ENCODE measurements at places on chromosomes 7 and 10.
A peak's percentile ranks its signal among the peaks of the same experiment; 100 is the strongest.

DNA sequence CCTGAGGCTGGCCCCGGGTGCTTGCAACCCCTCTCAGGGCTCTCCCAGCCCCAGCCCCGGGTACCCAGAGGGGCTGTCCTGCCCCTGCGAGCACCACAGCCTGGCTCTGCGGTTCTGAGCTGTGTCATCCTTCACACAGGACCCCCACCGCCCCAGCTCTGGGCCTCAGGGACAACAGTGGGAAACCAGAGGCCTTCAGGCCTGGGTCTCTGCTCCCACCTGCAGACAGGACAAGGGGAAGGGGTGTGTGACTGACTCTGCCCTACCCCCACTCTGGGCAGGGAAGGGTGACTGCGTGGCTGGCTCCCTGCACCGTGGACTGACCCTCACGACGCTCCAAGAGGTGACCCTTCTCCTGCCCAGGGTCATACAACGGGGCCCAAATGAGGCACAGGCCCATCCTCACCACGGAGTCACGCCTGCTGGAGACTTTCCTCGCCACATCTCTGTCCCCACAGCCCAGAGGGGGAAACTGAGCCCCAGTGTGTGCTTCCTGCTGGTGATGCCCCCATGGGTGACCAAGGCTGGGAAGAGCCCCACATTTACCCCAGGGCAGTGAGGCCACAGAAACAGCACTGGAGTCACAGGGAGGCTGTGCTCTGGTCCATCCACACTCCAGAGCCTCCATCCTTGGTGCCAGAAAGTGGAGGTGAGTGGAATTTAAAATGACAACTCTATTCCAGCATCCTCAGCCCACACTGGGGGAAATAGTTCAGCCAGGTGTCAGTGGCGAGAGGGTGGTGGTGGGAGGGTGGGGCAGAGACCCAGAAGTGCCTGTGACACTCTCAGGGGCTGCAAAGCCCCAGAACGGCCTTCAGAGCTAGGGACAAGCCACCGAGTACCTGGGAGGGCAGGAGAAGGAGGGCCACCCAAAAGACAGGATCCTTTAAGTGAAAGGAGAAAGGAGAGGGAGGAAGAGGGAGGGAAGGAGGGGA is 13.6 kb downstream of the CAMK2B start:
- peaks cover 3% of the 10 kb centered on the region for H3K27me3 ChIP-seq
- peaks cover 5% of the 10 kb centered on the region for H3K4me1 ChIP-seq
- H3K36me3 ChIP-seq: no peaks in the 10 kb centered on the region
- H3K4me3 ChIP-seq: no peak overlapping the region
- peak; percentile 37 for DNase-seq

DNA sequence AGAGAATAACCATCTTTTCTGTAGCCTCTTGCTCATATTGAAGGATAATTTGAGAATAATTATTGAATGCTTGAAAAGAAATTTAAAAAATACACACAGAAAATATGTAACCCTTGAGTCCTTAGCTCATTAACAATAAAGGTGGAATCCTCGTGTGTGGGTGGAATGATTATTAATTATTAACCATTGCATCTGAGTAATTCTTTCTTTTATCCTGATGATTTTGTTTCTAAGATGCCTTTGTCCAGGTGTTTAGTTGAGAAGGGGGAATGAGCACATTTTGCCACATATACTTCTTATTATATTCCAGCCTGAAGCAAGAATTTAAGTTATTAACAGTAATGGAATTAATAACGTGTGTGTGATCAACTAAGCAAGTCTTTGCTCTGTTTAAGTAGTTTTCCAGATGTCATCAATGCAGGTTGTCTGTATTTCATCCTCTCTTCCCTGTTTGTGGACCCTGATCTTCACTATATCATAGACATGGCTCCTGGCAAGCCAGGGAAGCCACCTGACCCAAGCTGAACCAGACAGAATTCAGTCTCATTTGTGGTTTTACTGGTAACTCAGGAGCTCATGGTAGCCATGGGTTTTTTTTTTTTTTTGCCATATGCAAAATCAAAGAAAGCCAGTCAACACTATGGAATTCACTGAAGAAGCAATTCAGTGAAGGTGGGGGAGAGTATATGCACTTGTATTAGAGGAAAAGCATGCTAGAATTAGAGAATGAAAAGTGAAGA is 144.3 kb downstream of the KIF20B start:
- H3K36me3 ChIP-seq: no peaks in the 10 kb centered on the region
- no peak overlapping the region for H3K4me3 ChIP-seq
- H3K27ac ChIP-seq: no peak overlapping the region

DNA sequence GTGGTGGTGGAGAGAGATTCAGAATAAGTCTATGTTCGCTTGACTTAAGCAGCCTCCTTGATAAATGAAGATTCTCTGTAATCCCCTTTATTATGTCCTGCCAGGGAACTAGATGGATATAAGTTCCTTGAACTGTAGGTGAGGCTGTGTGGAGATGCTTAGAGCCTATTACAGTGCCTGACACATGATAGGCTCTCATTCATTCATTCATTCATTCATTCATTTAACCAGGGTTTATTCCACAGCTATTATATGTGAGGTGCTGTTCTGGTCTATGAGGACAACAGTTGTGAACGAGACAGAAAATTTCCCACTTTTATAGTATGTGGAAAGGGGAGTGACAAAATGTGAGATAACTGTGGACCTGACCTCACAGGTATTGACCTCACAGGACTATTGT is 105.6 kb downstream of the ARID5B start:
- no peak overlapping the region for H3K27ac ChIP-seq
- no peak overlapping the region for H3K4me3 ChIP-seq
- peaks cover 17% of the 10 kb centered on the region for H3K36me3 ChIP-seq
- DNase-seq: no peak
- no peaks in the 10 kb centered on the region for H3K27me3 ChIP-seq

GRCh38 chr7:43492896-43493295 is 90.0 kb upstream of the STK17A start:
- H3K27me3 ChIP-seq: no peaks in the 10 kb centered on the region
- peaks cover 10% of the 10 kb centered on the region for H3K4me1 ChIP-seq
- no peak overlapping the region for H3K27ac ChIP-seq

DNA sequence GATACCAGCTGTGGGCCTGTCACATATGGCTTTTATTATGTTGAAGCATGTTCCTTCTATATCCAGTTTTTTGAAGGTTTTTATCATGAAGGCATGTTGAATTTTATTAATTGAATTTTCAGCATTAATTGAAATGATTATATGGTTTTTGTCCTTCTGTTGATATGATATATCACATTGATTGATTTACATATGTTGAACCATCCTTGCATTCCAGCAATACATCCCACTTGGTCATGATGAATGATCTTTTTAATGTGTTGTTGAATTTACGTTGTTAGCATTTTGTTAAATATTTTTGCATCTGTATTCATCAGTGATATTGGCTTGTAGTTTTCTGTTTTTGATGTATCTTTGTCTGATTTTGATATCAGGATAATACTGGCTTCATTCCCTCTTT is 21.2 kb downstream of the PRSS37 start:
- H3K36me3 ChIP-seq: no peaks in the 10 kb centered on the region
- no peak overlapping the region for H3K27ac ChIP-seq
- H3K27me3 ChIP-seq: no peaks in the 10 kb centered on the region
- no peak overlapping the region for H3K4me3 ChIP-seq

DNA sequence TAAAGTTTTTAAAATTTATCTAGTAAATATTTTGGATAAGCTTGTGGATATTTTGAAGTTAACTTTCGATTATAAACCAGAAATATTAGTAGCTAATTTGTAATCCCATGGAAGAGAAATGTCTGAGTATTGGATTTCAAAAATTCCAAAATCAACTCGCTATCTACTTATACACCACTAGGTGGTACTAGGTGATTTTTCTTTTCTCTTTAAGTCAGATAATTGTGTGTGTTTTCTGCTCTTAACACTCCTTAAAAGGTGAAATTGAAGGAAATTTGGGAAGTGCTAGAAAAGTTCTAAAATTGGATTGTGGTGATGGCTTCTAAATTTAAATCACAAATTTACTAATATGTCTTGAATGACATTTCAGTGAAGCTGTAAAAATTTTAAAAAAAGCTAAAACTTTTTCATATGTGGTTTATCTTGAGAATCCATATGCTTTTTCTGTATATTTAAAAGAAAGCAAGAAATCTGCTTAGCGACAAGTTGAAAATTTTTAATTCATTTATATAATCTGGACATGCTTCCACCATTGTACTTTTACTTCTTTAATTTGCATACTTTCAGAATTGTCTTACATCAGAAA is 90.2 kb downstream of the IPMK start:
- no peak overlapping the region for H3K4me3 ChIP-seq
- H3K36me3 ChIP-seq: no peaks in the 10 kb centered on the region
- DNase-seq: peak; percentile 36
- no peak overlapping the region for H3K27ac ChIP-seq
- no peaks in the 10 kb centered on the region for H3K27me3 ChIP-seq

GRCh38 chr10:78781991-78782390 is 286.8 kb upstream of the ZMIZ1 start:
- H3K4me3 ChIP-seq: no peak overlapping the region
- no peak for DNase-seq
- H3K36me3 ChIP-seq: no peaks in the 10 kb centered on the region
- H3K27ac ChIP-seq: no peak overlapping the region
- no peaks in the 10 kb centered on the region for H3K27me3 ChIP-seq
- peaks cover 23% of the 10 kb centered on the region for H3K4me1 ChIP-seq

- H3K36me3 ChIP-seq: no peaks in the 10 kb centered on the region
- peaks cover 9% of the 10 kb centered on the region for H3K4me1 ChIP-seq
- no peak overlapping the region for H3K27ac ChIP-seq
These were observed 1.9 kb downstream of the SLC29A4 start for GRCh38 chr7:5284304-5285281.

DNA sequence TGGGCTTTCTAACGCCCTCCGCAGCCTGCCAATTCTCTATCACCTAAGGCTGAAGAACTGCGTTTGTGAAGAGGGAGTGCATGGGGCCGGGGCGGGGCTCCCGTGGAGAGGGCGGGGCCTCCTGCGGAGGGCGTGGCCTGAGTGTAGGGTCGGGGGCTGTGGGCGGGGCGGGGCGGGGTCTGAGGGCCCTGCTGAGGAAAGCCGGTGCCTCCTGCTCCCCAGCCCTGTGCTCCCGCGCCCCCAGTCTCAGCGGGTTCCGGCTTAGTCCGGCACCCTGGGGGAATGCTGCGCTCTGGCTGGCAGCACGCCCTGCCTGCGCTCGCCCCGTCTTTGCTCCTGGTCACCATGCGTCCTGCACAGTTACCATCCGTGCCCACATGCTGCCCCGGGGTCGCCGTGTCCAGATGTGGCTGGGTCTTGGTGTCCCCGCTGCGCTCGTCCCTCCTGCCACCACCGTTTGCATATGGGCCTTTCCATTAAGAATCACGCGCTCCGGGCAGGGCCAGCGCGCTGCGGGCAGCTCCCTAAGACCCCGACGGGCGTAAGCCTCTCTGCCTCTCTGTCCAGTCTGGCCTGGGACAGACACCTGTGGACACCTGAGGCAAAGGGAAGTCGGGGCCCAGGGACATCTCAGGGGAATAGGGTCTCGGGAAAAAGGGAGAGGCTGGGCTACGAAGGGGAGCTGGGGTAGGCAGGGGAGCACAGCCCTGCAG is 144.0 kb upstream of the RET start:
- no peak for DNase-seq
- H3K4me1 ChIP-seq: no peaks in the 10 kb centered on the region
- no peaks in the 10 kb centered on the region for H3K36me3 ChIP-seq
- H3K27ac ChIP-seq: no peak overlapping the region

DNA sequence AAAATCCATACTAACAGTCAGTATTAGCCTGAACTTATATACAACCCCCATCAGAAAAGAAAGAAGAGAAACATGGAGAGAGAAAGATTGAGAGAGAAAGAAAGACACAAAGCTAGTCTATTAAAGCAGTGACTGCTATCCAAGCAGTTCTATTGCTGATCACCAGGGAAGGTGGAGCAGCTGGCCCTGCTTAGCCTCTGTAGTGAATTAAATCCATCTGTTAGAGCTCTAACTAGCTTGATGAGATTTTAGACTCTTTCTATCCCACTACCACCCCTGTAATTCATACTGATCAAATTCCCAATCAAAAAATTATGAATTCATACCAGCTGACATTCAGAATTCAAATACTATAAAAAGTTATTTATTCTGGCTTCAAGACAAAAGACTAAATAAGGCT is 486.0 kb upstream of the LRRN3 start:
- H3K36me3 ChIP-seq: no peaks in the 10 kb centered on the region
- H3K27me3 ChIP-seq: no peaks in the 10 kb centered on the region
- no peak overlapping the region for H3K27ac ChIP-seq
- no peak overlapping the region for H3K4me3 ChIP-seq

DNA sequence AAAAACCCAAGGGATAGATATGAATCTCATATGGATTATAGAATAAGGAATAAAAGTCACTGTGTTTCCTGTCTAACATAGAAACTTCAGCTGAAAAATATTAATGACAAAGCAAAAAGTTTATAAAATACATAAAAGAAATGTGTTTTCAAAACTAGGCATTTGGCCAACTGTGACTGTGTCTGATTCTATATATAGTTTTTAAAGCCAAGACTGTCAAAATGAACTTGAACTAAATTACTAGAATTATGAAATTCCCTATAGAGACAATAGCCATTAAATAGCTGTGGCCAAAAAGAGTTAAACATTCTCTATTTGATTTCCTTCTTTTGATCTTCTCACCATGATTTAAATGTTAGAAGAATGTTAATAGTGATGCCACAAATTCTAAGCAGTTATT is 311.2 kb upstream of the SEMA3D start:
- no peak overlapping the region for H3K27ac ChIP-seq
- no peak overlapping the region for H3K4me3 ChIP-seq
- H3K27me3 ChIP-seq: no peaks in the 10 kb centered on the region
- no peaks in the 10 kb centered on the region for H3K4me1 ChIP-seq
- no peak for DNase-seq

DNA sequence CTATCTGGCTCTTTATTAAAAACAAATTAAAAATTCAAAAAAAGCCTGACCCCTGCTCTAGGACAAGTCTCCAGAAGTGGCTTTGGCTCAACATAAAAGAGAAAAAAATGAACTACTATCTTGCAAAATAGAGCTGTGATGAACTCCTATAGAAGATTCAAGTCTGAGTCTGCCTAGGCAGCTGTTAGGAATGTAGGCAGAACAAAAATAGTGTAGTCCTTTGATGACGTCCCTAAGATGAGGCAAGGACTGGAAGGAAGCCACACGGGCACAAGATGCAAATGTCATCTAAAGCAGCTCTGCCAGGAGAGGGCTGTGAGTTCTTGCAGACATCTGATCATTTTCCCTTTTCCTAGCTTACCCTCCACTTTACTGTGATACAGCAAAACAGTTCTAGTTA is 20.5 kb downstream of the ASNS start:
- H3K27ac ChIP-seq: no peak overlapping the region
- no peaks in the 10 kb centered on the region for H3K36me3 ChIP-seq
- H3K4me3 ChIP-seq: no peak overlapping the region

- H3K36me3 ChIP-seq: peaks cover 45% of the 10 kb centered on the region
- peak overlapping the region; percentile 76 for H3K27ac ChIP-seq
- H3K27me3 ChIP-seq: no peaks in the 10 kb centered on the region
- no peak overlapping the region for H3K4me3 ChIP-seq
- no peak for DNase-seq
These were observed 6.6 kb upstream of the DEPP1 start for GRCh38 chr10:44985175-44985681.
